Activated CD4-positive, alpha-beta T cell treated with anti-CD3 and anti-CD28 coated beads, Interleukin-10, Interleukin-2, amounts not matched to agents 100 ng/mL and 50 ng/mL, durations not matched to agents 16 hours and 8 hours (primary cell): ENCODE measurements at places on chromosomes 12 and 14.

DNA sequence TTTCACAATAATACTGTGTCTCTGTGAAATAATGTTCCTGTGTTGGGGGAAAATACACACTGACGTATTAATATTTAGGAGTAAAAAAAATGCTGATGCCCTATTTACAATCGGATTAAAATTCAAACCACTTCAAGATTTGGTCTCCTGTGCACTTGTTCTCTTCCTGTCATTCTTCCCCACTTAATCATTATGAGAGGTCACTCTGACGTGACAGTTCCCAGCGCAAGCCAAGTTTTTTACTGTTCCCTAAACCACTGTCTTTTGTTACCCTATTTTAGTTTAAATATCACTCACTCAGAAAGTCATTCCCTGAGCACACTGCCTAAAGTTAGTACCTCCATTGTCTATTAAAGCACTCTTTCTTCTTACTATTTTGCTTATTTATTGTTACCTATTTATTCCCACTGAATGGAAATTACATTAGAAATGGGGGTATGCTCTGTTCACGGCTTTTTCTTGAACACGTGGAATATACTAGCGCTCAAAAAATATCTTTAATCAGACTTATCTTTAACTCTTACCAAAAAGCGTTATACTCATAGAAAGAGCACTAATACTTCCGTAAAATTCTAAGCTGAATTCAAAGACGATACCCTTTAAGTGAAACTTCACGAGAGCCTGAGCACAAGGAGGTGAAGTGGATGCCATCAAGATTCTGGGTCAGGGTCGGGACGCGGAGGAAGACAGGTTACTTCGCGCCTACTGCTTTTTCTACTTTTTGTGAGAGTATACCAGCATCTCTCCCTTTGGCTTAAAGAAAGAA, 670 bp upstream of the PSMA3 start:
- peak; percentile 50 for DNase-seq

- no peak for DNase-seq
Observed at GRCh38 chr14:95258754-95259593, 60.7 kb downstream of the CLMN start.

DNA sequence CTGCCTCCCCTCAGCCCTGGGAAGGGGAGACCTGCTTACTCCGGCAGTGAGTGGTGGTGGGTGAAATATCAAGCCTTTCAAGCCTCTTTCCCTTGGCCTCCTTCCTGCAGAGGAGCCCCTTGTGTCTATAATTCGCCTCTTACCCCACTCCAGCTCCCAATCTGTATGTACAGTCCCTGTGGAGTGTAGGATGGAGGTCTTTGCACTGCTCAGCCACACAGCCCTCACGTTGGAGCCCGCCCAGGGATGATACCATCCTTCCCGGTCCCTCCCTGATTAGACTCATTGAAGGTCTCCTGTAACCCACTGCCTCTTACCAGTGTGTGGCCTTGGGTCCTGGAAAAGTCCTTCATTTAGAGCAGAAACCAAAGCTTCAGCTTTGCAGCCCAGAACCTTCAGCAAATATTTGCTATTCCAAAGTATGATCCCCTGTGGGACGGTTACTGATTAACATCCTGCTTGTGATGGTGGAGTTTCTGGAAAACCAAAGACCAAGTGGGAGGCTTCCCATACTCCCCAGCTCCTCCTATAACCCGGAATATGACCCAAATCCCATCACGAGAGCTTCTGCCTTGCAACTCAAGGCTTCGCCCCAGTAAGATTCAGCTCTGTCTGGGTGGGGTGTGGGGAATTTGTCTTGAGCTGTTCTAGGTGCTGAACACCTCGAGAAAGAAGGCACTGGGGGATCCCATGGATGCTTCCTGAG, at the start of gene SERPINA10:
Gene SERPINA10, minus strand, starts transcription at position 397 of the 706 bp plus-strand sequence. CDS start 2,675 bp downstream, outside the sequence.
- DNase-seq: no peak

GRCh38 chr12:50057000-50057841, at the start of gene ASIC1:
Gene ASIC1, plus strand, starts transcription at chr12:50057596. Its CDS starts 1,171 bp downstream, at chr12:50058767.
- DNase-seq: peak; percentile 61

DNA sequence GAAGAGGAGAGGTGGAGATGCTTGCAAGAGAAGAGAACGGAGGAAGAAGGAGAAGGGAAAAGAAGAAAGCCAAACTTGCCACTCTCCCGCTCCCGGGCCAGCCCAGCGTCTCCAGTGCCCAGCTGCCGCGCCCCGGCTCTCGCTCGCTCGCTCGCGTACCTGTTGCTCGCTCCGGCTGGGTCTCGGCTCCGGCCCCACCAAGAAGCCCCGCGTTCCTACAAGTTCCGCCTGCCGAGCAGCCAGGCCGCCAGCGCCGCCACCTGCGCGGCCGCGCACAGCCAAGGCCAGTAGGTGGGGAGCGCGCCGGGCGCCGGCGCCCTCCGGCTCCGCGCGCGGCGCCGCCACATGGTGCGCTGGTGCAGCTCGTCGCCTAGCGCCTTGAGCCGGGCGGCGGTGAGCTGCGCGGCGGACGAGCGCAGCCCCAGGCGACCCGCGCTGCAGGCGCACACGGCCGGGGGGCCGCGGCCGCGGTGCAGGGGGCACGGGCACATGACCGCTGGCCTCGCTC, 370 bp downstream of the HRK start:
- peak; percentile 59 for DNase-seq

DNA sequence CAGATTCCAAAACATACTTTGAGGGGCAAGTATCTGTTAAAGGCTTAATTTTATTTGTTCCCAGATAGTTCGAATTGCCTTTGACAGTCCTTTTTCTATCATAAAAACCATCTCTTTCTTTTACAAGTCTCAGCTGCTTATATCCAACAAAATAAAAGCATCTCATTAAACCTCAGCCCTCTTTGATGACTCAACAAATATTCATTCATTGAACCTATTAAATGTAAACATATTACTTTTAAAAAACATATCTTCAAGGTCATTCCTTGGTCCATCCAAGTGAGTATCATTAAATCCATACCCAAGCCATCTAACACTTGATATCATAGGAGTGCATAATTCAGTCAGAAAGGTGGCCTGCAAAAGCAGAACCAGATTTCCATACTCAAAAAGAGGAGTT, 154.6 kb upstream of the BCL2L14 start:
- DNase-seq: no peak

- DNase-seq: peak; percentile 81
Observed at GRCh38 chr12:1993871-1994371, 10.3 kb downstream of the DCP1B start.

GRCh38 chr12:57738661-57739237, at the start of gene AGAP2:
Gene AGAP2, minus strand, starts transcription at chr12:57738742. Its CDS starts 496 bp downstream, at chr12:57738246.
- DNase-seq: no peak

DNA sequence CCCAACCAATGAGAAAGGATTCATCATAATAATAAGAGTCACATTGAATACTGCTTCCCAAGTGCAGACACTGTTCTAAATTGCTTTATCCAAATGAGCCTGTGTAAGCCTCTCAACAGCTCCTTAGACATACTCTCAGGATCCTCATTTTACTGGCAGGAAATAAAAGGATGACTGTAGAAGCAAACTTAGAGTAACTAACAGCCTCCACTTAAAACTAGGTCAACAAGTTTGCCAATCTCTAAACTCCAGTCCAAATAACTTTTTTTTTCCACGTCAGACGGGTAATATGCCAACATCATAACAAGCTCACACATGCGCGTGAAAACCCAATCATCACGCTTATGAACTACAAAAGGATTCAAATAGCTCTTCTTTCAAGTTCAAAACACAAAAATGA, 15.3 kb upstream of the DPF3 start:
- no peak for DNase-seq

DNA sequence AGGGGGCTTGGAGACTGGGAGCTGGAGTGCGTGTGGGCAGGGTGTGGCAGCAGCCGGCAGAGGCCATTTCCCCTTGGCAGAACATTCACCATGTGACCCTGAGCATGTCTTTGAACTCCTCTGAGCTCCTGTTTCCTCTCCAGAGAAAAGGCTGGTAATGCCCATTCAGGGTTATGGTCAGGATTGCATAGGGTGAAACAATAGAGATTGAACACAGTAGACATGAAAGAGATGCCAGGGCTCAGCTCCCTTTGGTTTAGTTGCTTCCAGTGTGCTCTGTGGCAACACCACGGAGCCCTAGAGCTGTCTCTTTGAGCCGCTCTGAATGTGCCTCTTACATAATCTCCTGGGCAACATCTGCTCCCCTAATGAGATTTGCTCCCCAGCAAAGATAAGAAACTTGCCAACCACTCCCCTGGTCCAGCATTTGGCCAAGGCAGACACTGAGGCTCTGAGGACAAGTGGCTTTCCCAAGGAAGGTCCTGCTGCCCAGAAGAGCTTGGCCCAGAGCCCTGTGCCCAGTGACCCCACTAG, 4.6 kb downstream of the IFI27 start:
- DNase-seq: no peak

GRCh38 chr14:37709419-37710195, 114.2 kb downstream of the TTC6 start:
- no peak for DNase-seq

GRCh38 chr14:100538351-100539002, 48.7 kb downstream of the BEGAIN start:
- DNase-seq: no peak

DNA sequence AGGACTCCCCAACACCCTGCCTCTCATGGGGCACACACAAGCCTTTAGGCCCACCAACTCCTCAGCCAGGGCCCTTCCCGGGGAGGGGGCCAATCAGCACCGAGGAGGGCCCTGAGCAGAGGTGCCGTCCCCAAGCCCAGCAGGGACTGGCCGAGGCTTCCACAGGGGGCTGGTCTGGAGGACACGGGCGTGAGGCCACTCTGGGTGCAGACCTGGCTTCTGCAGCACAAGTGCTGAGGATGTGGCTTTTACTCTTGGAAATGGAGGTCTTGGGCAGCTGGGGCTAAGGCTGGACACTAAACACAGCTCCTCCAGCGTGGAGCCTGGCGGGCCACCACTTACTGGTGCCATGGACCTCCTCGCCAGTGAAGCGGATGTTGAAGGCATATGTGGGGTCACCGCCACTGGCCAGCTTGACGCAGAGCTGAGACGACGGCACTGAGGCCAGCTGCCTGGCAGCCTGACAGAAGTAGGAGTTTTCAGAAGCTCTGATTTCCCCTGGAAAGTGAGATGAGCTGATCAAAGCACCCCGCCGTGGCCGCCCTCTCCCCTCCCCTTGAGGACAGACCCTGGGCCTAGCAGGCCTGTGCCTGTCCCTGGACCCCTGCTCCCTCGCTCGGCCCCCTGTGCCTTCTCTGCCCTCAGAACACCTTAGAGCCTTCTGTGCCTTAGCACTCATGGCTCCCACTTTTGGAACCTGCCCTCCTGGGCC, 44.0 kb downstream of the TRAFD1 start:
- DNase-seq: no peak

GRCh38 chr14:71576472-71576871, 355.8 kb upstream of the RGS6 start:
- DNase-seq: no peak
